Progenitor cell of endocrine pancreas (in vitro differentiated cells): ENCODE measurements at places on chromosomes 12 and 14.

GRCh38 chr12:53300187-53300586, 692 bp downstream of the MYG1 start:
- no peak for DNase-seq

- no peak for DNase-seq
These were observed 215.9 kb downstream of the CHST11 start for GRCh38 chr12:104672501-104673265.

GRCh38 chr14:78608998-78609787, 439.0 kb downstream of the NRXN3 start:
- no peak for DNase-seq

- no peak for DNase-seq
These were observed 14.9 kb upstream of the IRF2BPL start for GRCh38 chr14:77043177-77043983.

DNA sequence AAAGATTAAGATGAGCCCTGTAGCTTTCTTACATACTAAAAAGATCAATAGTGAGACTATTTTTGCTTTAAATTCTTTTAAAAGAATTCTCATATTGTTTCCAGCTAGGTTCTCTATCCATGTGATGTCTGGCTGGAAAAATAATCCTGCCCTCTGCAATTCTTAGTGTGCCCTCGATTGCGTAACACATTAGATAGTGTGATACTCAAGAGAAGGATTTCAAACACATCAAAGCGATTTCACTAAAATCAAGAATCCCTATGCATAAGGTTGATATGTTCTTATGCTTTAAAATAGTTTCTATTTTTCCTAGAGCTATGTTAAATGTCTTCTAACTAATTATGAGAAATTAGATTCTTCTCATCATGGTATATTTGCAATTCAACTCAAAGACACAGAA, 127.3 kb upstream of the PLEKHA5 start:
- no peak for DNase-seq

DNA sequence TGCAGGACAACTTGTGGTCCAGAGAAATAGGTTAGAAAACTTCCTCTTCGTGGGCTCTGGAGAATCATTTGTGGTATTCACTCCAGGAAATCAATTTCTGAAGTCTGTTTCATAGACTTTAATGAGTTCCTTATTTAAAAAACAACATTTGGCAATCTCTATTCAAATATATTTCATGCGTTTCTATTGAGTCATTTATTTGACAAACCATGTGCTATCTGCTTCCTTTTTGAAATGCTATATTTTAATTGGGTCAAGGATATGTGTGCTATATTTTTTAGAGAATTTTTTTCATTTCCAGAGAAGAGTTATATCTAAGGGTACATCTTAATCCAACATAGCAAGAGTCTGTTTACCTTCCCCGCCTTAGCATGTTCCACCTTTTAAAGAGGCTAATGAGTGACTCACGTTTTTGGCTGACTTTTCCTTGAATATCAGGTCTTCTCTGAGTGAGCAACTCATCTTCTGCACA, 252.4 kb upstream of the EGLN3 start:
- DNase-seq, result no peak

DNA sequence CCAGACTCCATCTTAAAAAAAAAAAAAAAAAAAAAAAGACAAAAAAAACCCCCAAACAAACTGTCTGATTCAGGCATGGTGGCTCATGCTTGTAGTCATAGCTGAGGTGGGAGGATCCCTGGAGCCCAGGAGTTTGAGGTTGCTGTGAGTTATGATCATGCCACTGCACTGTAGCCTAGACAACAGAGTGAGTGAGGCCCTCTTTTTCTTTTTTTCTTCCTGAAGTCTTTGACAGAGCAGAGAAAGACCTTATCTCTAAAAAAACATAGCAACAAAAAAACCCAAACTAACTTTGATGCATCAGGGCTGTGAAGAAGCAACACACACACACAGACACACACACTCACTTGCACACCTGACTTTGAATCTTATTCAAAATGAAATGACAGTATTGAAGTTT, 7.7 kb upstream of the AMN1 start:
- no peak for DNase-seq

- DNase-seq, result no peak
These were observed 4.6 kb downstream of the FAM177A1 start for GRCh38 chr14:35050652-35051051.
